ENCODE measurements at places on chromosomes 16 and 17.

GRCh38 chr17:28908640-28909167, 5.8 kb upstream of the DHRS13 start:
- DNase-seq = no peak

GRCh38 chr17:11644265-11645212, 46.3 kb downstream of the DNAH9 start:
- DNase-seq = no peak

DNA sequence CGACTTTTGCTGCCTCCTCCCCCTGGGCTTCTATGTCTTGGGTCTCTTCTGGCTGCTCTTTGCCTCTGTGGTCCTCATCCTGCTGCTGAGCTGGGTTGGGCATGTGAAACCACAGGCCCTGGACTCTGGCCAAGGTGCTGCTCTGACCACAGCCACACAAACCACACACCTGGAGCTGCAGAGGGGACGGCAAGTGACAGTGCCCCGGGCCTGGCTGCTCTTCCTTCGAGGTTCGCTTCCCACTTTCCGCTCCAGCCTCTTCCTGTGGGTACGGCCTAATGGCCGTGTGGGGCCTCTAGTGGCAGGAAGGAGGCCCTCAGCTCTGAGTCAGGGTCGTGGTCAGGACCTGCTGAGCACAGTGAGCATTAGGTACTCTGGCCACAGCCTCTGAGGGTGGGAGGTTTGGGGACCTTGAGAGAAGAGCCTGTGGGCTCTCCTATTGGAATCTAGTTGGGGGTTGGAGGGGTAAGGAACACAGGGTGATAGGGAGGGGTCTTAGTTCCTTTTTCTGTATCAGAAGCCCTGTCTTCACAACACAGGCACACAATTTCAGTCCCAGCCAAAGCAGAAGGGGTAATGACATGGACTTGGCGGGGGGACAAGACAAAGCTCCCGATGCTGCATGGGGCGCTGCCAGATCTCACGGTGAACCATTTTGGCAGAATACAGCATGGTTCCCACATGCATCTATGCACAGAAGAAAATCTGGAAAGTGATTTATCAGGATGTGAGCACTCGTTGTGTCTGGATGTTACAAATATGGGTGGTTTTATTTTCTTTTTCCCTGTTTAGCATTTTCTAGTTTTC, 2.3 kb downstream of the GP1BA start:
- DNase-seq = no peak

DNA sequence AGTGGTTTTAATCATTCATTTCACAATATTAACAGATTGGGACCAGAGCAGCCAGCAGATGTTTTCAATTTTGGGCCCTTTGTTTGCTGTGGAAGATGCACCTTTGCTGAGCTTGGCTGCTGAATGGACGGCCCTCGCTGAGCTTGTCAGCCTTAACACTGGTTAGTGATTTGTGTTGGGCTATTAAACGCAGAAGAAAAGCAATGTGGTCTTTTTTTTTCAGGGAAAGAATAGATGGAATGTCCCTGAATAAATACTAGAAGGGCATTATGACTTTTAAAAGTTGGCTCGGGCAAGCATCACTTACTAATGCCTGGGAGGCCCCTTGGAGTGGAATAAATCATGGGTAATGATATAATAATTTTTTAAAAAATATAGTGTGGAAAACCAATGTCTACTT, 297.0 kb downstream of the MAP2K6 start:
- no peak for DNase-seq

DNA sequence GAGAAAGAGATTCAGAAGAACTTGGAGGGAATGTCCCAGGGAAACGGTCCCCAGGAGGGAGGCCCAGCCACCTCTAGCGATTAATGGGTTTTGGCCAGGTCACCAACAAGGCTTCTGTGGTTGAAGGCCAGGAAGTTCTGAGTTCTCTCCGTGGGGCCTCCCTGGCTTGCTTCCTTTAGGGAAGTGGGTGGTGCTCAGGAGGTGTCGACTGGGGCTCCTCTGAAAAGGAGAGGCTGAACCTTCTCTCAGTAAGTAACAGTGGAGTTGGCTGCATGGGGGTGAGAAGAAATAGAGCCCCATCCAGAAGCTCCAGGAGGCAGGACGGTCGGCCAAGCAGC, 77.1 kb upstream of the GSE1 start:
- DNase-seq = no peak

GRCh38 chr16:49589544-49590031, 216.0 kb downstream of the C16orf78 start:
- DNase-seq = no peak

DNA sequence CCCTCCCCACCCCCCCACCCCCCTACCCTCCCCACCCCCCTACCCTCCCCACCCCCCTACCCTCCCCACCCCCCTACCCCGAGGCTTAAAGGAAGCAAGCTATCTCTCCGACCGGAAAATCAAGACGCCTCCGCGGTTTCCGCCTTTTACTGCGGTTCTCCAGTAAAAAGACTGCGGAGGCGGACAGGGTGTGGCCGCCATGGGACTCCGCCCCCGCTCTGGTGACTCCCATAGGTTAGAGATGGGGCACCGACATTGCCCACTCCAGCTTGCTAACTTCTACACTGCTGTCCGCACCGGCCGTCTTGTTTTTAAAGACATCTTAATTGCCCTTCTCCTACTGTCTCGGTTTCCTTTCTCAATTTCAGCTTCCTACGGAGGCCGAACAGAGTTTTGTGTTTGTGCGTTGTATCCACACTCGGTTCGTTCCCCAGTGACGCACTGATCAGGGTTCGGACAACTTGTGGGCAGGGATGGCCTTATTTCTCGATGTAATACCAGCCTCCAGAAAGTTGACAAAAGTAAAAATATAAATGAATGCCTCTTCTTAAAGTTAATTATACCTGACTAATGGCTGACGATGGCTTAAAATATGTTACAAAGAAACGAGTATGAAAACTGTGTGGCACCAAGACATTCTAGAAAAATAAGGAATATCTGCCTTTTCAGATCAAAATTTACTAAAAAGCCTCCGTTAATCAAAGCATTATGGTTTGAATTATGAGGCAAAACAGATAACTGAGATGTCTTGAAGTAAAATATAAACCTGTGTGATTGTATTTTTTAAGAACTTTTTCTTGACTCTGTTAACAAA, 1.1 kb upstream of the ZNF200 start:
- DNase-seq = no peak

GRCh38 chr17:41483991-41484826, 3.3 kb upstream of the KRT35 start:
- no peak for DNase-seq

GRCh38 chr16:53904533-53904932, 200.6 kb downstream of the FTO start:
- no peak for DNase-seq

DNA sequence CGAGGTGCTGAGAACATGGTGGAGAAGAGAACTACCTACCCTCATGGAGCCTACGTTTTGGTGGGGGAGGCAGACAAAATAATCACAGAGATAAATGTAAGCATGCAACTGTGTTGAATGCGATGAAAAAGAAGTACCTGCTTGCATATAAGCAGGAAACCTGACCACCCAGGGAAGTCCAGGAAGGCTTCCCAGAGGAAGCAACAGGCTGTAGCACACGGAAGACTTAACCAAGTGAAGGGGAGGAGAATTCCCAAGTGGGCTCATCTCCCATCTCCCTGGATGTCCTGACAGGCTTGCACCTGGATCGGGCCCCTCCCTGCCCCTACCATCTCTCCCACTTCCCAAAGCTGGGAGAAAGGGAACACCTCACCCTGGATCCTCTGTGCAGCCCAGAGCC, 2.0 kb downstream of the SCRN2 start:
- no peak for DNase-seq

GRCh38 chr16:59113004-59113670, 379.0 kb upstream of the GOT2 start:
- DNase-seq = no peak

- DNase-seq = no peak
Measured at GRCh38 chr16:53848277-53848942, 144.5 kb downstream of the FTO start.

DNA sequence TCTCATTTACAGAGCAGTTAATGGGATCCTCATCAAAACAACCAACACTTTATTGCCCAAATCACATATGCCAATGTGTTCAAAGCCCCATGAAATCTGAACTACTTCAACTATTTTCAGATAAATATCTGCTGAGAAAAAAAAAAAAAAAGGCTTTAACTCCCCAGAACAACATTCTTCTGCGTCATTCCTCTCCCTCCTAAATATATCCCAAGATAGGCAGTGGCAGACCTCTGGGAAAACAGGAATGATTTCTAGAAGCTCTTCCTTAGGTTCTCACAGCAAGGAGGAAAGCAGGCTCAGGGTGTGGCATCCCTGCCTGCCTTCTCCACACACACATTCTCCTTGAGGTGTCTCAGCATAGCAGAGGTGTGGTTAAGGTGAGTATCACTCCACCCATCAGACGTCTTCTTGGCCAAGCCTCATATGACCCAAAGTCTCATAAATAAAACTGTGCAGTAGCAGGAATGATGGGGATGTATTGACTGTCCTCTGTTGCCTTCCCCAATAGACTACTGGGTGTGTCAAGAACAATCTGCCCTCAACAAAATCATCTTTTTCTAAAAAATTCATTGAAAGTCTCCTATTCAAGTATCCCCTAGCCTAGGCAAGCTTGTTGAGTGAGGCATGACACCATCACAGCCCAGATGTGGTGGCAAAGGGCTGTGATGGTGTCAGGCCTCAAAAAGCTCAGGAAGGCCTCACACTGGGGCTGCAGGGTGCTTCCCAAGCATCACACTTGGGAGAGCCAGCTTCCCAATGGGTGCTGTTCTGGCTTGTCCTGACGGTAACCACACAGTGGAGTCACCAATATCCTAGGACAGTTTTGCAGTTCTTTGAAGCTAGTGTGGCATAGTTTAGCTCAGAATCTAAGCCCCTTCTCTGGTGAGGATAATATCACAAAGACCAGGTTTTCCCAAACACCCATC, 135.4 kb upstream of the SOX9 start:
- DNase-seq = no peak
